ENCODE measurements at places on chromosomes 13 and 19.
A peak's percentile ranks its signal among the peaks of the same experiment; 100 is the strongest.

DNA sequence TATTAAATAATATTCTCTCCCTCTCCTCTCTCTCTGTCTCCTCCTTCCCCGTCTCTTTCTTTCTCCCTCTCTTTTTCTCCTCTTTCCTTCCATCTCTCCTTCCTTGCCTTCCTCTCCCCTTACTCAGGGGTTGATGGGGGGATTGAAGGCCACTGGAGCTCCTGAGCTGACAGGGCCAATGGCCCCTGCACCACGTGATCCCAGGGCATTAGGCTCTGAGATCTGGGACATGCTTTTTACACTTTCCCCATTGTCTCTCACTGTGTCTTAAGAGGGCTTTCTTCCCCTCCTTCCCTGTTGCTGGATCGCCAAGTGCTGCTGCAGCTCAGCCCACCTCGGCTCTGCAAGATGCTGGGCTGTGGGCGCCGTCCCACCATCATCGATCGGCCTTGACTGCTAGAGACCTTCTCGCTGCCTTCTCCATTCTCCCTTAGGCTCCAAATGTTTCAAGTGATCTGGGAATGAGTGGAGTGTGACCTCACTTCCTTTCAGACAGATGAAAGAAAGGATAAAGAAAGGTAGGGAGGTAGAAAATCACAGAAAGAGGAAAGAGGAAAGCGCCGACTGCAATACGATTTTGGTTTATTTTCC, 42.2 kb downstream of the COL4A1 start:
- DNase-seq, result no peak

- DNase-seq, result no peak
Measured at GRCh38 chr13:73738626-73739025, 395.6 kb downstream of the KLF12 start.

DNA sequence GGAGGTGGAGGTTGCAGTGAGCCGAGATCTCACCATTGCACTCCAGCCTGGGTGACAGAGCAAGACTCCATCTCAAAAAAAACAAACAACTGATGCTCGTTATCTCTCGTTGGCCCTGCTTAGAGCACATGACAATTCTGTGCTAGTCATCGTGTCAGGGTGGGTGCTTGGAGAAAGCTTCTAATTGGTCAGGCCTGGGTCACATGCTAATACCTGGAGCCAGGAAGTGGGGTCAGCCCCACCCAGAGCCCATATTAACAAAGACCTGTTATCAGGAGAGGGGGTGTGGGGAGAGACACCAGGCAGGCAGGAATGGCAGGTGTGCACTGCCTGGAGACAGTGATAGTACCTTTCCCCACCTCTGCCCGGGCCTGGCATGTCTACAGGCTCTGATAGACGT, 84.9 kb downstream of the DPF1 start:
- no peak for DNase-seq

DNA sequence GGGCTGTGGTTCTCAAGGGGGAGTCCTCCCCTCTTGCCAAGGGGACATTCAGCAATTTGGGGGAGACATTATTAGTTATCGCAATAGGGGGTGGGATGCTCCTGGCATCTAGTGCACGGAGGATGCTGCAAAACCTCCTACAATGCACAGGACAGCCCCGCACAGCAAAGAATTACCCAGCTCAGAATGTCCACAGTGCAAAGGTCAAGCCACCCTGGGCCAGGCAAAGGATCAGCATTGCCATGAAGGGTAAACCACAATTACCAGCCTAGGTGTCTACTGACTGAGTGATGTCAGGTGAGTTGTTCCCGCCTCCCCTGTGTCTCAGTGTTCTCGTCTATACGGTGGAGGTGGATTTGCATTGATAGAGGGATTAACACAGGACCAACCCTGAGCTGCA, 2.4 kb upstream of the METTL21C start:
- no peak for DNase-seq

GRCh38 chr13:111503905-111504695, 183.7 kb downstream of the TEX29 start:
- no peak for DNase-seq

- DNase-seq, result no peak
Measured at GRCh38 chr13:45481688-45482087, 16.9 kb downstream of the COG3 start.

GRCh38 chr13:27425158-27425917, 919 bp downstream of the GTF3A start:
- no peak for DNase-seq

DNA sequence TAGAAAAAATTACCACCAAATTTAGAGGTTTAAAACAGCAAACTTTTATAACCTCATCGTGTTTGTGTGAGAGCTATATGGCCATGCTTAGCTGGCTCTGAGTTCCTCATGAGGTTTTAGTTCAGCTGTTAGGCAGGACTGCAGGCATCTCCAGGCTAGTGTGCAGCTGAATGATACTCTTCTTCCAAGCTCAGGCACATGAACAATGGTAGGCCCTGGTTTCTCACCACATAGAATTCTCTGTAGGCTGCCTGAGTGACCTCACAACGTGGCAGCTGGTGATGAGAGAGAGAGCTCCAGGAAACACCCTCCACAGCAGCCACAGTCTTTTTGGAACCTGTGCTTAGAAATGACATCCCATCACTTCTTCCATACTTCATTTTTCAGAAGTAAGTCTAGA, 540.6 kb upstream of the MIR17HG start:
- no peak for DNase-seq

GRCh38 chr13:48891586-48891985, 84.1 kb upstream of the FNDC3A start:
- DNase-seq, result no peak

DNA sequence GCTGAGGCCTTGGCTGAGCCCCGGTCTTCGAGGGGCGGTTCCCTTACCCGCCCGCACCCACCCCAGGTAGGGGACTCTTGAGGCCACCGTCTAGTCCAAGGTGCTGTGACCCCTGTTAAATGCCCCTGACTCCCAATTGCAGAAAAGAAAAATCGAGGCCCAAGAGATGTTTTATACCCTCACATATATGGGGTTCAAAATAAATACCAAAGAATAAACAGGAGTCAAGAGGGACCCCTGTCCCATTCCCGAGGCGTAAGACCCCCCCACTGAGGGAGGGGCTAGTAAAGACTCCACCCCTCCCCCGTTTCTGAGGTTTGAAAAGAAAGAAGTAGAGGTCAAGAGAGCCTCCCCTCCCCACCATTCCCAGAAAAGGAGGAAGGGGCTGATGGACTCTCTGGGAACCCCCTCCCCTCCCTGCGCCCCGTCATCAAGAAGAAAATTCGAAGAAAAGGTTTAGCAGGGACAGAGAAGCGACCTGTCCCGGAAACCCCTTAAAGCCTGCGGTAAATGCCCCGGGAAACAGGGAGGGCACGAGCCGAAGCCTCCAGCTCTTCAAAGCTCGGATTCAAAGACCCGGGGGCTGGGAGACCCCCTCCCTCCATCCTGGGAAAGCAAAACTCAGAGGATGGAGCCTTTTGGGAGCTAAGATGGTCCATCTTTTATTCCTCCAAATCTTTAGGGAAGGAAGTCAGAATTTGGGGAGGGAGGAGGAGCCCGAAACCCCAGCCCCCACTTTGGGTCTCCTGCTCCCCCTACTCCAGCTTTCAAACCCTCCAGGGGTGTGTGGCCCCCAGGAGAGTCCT, 755 bp upstream of the RAB3A start:
- peak; percentile 66 for DNase-seq

DNA sequence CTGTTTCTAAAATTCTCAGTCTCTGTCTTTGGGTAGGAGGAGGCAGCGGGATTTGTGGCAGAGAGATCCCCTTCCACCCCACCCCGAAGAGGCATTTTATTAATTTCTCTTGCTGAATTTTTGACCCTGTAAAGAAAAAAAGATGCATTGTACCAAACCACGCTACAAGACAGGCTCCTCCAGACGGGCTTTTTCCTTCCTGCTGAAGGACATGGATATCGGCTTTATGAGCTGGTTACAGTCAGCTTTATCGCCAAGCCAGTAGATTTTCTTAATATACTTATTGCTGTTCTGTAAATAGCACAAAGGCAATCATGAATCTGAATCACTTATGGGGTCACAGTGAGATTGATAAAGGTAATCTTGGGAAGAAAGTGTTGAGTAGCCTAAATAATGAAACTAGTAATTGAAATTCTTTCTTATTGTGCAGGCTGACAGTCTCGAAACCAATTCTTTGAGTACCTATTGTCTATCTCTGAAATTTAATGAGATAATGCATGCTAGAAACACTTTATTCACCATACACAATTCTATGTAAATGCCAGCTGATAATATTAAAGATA, 24.5 kb downstream of the MBNL2 start:
- DNase-seq, result no peak

DNA sequence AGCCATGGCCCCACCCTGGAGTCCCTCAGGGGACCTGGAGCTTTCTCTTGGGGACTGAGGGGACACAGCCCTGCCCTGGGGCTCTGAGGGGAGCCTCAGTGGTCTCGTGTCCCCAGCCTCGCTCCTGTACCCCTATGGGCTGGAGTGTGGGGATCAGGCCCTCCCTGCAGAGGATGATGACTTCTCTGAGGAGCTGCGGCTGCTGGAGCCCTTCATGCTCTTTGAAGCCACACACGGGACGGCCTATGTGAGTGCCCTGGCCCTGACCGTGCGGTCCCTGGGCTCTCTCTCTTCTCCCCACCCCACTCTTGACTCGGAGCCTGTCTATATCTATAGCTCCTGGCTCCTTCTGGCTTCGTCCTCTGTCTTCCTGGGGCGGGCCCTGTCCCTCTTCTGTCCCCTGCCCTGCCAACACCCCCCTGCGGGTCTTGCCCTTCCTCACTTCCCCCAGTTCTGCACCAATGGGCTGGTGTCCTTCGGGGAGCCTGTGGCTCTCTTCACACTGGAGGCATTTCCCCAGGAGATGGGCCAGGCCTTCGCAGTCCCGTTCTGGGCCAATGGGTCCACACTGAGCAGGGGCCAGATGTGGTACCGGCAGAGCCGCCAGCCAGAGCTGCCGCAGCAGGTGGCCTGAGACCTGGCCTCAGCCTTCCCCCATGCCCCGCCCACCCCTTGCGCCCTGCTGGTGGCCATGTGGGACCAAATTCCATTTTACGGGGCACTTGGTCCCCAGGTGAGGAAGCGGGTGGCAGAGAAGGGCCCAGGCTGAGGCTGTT, 33.1 kb downstream of the HPN start:
- no peak for DNase-seq

DNA sequence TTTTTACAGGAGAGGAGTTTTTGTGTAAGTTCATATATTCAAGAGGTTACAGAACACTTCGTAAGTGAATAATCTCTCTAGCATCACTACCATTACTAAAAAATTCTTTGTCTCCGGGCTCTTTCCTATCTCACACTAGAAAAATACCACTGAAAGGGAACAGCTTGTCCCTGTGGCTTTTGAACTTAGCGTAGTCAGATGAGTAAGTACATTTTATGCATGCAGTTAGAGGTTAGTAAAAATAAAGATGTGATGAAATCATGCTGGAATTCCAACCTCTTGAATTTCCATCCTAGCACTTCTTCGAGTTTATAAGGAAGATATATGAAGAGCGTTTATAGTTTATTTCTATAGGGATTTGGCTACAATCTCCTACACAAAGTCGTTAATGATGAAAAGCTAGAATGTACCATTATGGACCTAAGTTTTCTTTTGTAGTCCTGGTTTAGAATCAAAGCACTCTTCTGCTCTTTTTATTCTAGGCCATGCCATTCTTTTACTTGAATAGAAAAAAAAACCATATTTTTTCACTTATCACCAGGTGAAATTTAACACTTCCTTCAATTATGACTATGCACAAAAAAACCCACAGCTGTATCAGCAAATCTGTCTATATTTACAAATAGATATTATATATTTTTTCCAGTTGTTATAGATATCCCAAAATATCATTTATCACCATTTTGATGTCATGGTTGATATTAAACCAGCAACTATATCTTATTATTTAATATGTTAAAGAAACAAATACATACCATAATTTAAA, 139.9 kb upstream of the PCDH9 start:
- no peak for DNase-seq

DNA sequence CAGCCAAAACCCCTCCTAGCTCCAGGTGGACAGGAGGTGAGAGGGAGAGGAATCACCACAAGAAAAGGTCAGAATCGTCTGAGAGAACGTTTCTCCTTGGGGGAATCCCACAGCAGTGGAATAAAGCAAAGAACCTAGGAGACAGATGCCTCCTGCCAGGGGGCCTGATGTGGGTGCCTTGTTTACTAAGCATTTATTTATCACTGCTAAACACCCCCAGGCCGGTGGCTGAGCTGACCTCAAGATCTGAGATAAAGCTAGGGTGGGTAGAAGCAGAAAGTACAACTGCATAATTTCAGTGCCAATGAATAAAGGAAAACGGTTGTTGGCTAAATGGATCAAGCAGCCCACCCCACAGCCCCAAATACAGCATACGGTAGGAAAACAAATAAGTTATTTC, 33.9 kb upstream of the ATP11A start:
- DNase-seq, result no peak

GRCh38 chr13:19663416-19663979, 30.0 kb downstream of the MPHOSPH8 start:
- DNase-seq, result no peak

- DNase-seq, result no peak
Measured at GRCh38 chr13:71285700-71286099, 581.3 kb downstream of the DACH1 start.

DNA sequence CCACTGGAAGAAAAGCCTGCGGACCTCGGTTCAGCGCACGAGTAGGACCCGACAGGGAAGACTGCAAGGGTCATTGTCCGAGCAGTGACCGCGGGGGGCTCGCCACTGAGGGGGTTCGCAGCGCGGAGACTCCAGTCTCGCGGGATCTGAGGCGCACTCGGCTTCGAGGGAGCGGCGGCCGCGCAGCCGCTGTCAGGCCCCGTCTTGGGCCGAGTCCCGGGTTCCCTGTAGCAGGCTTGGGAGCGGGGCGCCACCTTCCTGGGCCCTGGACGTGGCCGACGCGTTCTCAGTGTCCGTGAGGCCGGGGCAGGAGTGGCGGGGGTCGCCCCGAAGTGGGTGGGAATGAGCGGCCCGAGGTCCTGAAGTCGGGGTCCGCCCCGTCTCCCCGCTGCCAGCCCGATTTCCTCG, 474 bp upstream of the FAM174C start:
- no peak for DNase-seq

GRCh38 chr13:44393391-44393790, 19.8 kb downstream of the SERP2 start:
- DNase-seq, result no peak

DNA sequence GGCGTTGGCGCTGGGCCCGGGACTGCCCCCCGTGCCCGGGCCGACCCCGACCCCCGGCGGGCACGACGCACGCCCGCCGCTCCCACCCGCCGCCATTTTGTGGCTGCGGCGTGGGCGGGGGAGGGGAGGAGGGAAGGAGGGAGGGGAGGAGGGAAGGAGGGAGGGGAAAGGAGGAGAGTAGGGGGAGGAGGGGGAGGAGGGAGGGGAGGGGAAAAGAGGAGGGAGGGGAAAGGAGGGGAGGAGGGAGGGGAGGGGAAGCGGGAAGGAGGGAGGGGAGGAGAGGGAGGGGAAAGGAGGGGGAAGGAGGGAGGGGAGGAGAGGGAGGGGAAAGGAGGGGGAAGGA, at the start of gene BTBD2:
Gene BTBD2 (minus strand): TSS at position 107 of the 343 bp plus-strand sequence. CDS start 11 bp downstream, at position 96.
- peak; percentile 23 for DNase-seq

- no peak for DNase-seq
Measured at GRCh38 chr13:60143775-60144174, 20.0 kb downstream of the DIAPH3 start.

GRCh38 chr13:33284916-33285315, 639 bp downstream of the STARD13 start:
- no peak for DNase-seq

Measured in NCI-H1092 (cell line).